RWPE1 (cell line): ENCODE measurements at places on chromosomes 16 and 17.

GRCh38 chr16:85785927-85786326 lies 13.4 kb downstream of the EMC8 start:
- no peak for DNase-seq

GRCh38 chr16:87483481-87483880 lies 9.3 kb downstream of the ZCCHC14 start:
- no peak for DNase-seq

- DNase-seq, result peak; percentile 25
Observed at GRCh38 chr17:4899341-4900230, at the start of gene C17orf107. Gene C17orf107 (plus strand): TSS chr17:4899536. CDS start chr17:4899763, 227 bp downstream.

GRCh38 chr17:82257473-82257872 lies 16.0 kb downstream of the CSNK1D start:
- DNase-seq, result no peak

- no peak for DNase-seq
Observed at GRCh38 chr17:75846692-75847613, 2.7 kb upstream of the UNC13D start.

GRCh38 chr17:35491417-35491816 lies 42.9 kb upstream of the SLFN13 start:
- no peak for DNase-seq

GRCh38 chr17:47810200-47810821 lies 11.3 kb downstream of the OSBPL7 start:
- DNase-seq, result peak; percentile 83

GRCh38 chr17:78953356-78954350 lies 26.1 kb downstream of the LGALS3BP start:
- DNase-seq, result no peak

- no peak for DNase-seq
Observed at GRCh38 chr17:81170727-81171494, 4.9 kb upstream of the AATK start.

- no peak for DNase-seq
Observed at GRCh38 chr17:9105068-9105868, 84.0 kb downstream of the NTN1 start.

DNA sequence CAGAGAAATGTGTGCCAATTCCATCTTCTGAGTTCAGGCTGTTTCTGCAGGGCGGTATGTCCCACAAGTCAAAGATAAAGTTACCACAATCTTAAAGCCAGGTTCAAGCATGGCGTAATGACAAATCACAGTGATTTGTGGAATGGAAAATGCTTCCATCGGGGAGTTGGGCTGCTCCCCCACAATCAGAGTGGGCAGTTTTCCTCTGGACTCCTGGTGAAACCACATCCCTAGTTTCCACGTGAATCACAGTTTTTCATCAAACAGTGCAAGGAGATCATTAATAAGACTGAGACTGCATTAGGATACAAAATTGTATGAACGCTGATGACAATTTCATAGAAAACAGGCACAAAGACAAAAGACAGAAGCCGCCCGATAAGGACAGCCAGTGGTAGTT lies 3.6 kb downstream of the LITAF start:
- DNase-seq, result no peak

- peak; percentile 34 for DNase-seq
Observed at GRCh38 chr17:78842881-78843565, 2.4 kb upstream of the USP36 start.

GRCh38 chr16:82700541-82701235 lies 73.9 kb downstream of the CDH13 start:
- DNase-seq, result peak; percentile 14

DNA sequence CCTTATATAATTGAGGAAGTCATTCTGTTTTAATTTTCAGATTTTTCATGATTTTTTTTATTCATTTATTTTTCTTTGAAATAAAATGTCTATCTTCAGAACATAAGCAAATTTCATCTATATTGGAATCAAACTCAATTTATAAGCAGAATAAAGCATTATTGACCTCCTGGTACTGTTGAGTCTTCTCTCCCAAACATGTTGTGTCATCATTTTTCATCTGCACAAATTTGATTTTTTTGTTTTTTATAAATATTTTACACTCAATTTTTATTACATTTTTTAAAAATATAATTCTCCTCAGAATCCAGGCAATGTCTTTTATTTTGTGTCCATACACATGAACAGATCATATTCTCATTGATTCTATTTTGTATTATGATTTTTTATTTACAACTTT lies 2363.9 kb downstream of the TP53TG3F start:
- DNase-seq, result no peak

DNA sequence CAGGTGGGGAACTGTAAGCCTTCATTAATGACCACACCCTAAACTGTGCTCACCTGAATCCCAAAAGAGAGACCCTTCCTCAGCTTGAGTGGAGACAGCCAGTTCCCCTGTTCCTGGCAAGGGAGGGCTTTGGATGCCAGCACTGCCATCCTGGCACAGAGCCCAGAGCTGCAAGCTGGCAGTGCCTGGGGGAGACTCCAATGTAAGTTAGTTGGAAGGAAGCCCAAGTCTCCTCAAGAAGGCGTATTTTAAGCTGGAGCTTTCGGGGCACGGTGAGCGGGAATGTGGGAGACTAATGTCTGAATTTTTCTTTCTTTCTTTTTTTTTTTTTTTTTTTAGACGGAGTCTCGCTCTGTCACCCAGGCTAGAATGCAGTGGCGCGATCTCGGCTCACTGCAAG lies 4.7 kb downstream of the CDC42EP4 start:
- DNase-seq, result no peak

DNA sequence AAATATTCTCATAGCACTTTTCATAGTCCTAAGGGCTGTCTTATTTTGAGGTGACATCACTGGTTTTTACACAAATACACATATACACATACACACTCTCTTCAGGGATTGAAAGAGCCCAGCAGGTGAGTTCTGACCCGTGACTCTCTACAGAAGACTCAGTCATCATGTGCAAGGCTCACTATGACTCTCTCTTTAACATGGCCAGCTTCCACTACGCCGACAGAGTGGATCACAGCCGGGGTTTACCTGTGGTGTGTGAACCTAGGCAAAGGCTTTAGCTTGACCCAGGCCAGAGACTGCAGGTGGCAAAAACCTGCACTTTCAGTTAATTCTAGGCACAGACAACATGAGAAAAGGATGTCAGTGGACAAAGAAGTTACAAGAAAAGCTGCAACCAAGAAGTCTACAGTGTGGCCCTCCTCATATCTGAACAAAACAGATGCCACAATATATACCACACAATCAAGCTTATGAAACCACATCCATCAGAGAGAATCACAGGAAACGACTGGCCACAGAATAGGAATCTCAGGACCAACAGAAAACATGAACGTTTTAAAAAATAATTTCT lies 56.5 kb downstream of the CYTH1 start:
- DNase-seq, result no peak

DNA sequence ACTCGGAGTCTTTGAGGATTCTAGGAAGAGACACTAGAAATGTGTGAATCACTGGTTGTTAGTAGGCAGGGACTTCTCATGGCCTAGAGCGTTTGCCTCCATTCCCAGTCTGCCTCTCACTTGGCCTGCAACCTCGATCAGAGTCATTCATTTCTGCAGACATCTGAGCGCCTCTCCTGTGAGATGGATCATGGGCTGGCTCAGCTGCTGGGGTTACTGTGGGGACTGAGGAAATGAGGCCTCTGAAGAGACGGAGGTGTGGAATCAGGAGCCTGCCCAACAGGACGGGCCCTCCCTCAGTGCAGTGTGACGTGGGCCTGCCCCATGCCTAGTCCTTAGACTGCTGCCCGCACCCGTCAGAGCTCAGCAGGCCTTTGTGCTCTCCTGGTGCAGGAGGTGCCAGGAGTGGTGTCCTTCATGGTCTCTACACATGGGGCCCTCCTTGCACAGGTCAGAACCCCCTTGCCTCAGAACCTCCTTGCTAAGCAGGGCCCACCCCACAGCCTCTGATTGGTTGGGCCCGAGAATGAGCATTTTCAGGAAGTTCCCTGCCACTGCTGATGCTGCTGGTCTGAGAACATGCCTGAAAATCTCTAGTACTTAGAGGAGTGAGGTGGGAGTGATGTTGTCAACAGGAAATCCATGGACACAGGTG lies 99.4 kb downstream of the NPIPB11 start:
- DNase-seq, result no peak

- DNase-seq, result peak; percentile 34
Observed at GRCh38 chr17:38415250-38416194, 12.7 kb upstream of the ARHGAP23 start.

DNA sequence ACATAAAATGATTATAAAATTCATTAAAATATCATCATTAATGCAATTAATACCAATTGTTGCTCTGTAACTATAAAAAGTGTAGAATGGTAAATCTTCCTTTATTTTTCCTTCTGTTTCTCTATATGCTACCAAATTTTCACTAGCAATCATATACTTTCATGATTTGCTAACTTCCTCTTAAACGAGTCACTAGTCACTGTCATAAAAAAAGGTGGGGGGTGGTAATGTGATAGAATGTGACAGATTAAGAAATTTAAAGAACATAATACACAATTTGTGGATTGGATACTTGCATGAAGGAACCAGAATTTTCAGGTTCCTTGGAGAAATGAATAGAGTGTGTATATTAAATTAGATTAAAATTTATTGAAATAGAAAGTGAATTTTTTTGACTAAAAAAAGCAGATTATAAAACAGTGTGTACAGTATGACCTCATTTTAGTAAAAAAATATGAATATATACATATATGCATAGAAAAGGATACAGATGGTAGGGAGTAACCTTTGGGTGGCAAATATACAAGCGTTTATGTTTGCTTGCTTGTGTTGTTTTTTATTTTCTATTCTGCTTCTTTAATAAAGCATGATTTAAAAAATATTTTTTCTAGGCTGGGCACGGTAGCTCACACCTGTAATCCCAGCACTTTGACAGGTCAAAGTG lies 56.7 kb upstream of the C17orf78 start:
- no peak for DNase-seq

- DNase-seq, result peak; percentile 54
Observed at GRCh38 chr17:59105852-59106462, 723 bp downstream of the TRIM37 start.

GRCh38 chr16:4373909-4374742 lies 2.5 kb downstream of the VASN start:
- DNase-seq, result peak; percentile 70

- no peak for DNase-seq
Observed at GRCh38 chr17:76879691-76880090, 11.5 kb downstream of the MGAT5B start.
